Memory B cell (primary cell): ENCODE measurements at places on chromosomes 1 and 21.
A peak's percentile ranks its signal among the peaks of the same experiment; 100 is the strongest.

DNA sequence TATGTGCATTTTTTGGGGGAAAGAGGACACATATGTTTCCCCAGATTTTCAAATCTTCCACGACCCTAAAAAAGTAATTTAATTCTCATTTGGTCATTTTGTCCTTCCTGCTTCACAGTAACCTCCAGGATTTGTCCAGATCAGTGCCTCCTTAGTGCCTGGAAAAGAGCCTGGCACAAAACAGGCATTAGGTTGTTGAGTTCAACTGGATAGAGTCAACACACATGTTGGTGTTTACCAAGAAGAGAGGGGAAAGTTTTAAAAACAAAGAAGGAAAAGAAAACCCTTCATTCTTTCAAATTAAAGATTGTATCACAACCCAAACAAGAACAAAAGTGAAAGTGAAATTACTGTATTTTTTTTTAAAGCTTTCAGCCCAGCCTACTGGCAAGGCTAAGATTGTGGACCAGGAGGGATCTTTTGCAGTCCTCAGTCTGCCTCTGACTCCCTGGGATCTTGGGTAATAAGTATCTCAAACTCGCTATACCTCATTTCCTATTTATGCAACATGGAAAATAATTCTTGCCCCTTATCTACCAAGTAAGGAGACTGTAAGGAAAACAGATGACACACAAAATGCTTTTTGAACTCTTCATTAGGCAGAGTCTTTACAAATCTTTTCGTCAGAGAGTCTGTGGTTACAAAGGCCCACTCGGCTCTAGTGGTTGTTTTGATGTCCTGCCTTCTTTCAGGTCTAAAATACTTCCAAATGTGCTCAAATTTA is 57.8 kb downstream of the ZNF281 start:
- peak overlapping the region; percentile 48 for H3K4me3 ChIP-seq
- H3K27me3 ChIP-seq, result no peaks in the 10 kb centered on the region
- H3K27ac ChIP-seq, result peak overlapping the region; percentile 46
- no peak for DNase-seq
- H3K4me1 ChIP-seq, result peaks cover 17% of the 10 kb centered on the region
- no peaks in the 10 kb centered on the region for H3K36me3 ChIP-seq

DNA sequence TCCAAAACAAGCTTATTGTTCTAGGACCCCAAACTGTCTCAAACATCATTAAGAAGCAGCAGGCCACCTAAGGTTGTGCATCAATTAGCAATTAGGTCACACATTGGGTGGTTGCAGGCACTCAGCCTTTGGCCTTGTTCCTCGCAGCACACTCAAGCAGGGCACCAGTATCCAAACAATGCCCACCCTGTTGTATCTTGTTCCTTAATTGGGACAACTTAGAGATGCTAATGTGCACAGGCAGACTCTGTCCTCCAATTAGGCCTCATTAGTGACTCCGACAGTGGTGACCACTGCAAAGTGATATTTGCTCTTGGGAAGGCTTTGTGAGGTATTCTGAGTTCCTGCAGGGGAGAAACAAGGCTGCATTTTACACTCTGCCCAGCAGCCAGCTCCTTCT is 515.1 kb upstream of the PTBP2 start:
- no peak for DNase-seq
- H3K27me3 ChIP-seq, result no peaks in the 10 kb centered on the region
- no peaks in the 10 kb centered on the region for H3K36me3 ChIP-seq
- H3K27ac ChIP-seq, result no peak overlapping the region

DNA sequence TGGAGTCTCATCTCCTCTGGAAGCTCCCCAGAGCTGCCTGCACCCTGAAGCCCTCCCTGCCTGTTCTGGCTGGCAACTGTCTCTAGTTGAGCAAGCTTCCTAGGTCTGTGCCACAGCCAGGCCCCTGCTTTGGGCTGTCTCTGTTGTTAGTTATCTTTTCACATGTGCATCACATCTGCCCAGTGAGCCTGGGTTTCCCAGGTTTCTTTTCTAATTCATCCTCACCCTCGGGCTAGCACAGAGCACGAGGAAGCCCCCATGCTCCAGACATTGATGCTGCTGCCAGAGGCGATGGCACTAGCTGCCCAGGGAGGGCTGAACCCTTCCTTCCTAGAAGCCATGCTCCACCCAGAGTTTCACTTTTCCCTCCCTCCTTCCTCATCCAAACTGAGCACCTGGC is 27.2 kb downstream of the RASSF5 start:
- H3K4me3 ChIP-seq, result no peak overlapping the region
- peaks cover 2% of the 10 kb centered on the region for H3K4me1 ChIP-seq
- no peaks in the 10 kb centered on the region for H3K36me3 ChIP-seq

GRCh38 chr1:60149251-60149650 is 75.7 kb upstream of the C1orf87 start:
- H3K27me3 ChIP-seq, result peaks cover 4% of the 10 kb centered on the region
- H3K27ac ChIP-seq, result no peak overlapping the region
- H3K36me3 ChIP-seq, result no peaks in the 10 kb centered on the region

GRCh38 chr1:183744132-183744913 is 60.6 kb upstream of the RGL1 start:
- H3K4me3 ChIP-seq, result no peak overlapping the region
- no peak for DNase-seq
